ENCODE measurements at places on chromosomes 3 and 15.

DNA sequence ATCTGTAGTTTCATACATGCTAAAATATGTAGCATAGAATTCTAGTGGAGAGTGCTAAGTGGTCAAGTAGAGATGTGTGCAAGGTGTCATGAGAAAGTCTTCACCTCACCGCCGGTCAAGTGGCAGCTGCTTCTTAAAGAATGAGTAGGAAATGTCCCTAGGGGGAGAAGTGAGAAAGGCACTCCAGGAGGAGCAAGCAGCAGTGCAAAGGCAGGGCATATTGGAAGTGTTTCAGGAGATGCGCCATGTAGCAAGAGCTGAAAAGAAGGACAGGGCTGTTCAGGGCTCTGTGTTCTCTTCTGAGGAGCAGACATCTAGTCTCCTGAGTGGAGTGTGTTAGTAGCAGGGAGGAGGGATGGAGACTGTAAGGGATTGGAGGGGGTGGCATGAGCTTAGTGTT is 312.4 kb upstream of the SEMA6D start:
- DNase-seq: no peak

GRCh38 chr15:80531796-80532195 is 127.6 kb downstream of the ARNT2 start:
- DNase-seq: no peak

- no peak for DNase-seq
Observed at GRCh38 chr3:144966560-144966959, 994.9 kb downstream of the DIPK2A start.

GRCh38 chr15:33963831-33964664 is 4.2 kb upstream of the CHRM5 start:
- no peak for DNase-seq

GRCh38 chr3:170754311-170754693 is 115.7 kb downstream of the RPL22L1 start:
- DNase-seq: no peak

- DNase-seq: no peak
Observed at GRCh38 chr3:182914341-182914740, 66.0 kb downstream of the DCUN1D1 start.

DNA sequence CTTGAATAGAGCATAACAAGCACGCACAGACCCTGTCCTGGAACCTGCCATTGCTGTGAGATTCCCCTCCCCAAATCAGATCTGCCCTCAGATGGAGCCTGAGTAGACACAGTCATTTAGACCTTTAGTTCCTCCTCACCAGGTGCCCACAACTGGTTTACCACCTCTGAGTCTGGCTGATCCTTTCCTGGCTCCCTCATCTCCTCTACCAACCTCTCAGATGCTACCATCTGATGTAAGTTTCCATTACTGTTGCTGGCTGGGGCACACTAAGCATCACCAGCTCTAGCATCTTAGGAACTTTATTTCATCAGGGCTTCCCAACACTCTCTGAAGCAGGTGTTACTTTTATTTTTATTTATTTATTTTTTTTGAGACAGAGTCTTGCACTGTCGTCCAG is 288.3 kb downstream of the TLE3 start:
- DNase-seq: no peak

- DNase-seq: no peak
Observed at GRCh38 chr3:54784021-54784420, 143.8 kb downstream of the LRTM1 start.

Data from left forelimb (tissue), 1 donor.